CD4-positive, alpha-beta memory T cell (primary cell): ENCODE measurements at places on chromosomes 4 and X. TPM values are rescaled to one million over a fixed set of nuclear protein-coding genes. Genes with fewer than 3 reads are reported as not detected.

The EPGN gene
- not detected for total RNA-seq

The LETM1 gene
- total RNA-seq, result 42.8 TPM

The SH3D19 gene
- total RNA-seq, result 0.11 TPM

The SLC6A14 gene
- not detected for total RNA-seq

DNA sequence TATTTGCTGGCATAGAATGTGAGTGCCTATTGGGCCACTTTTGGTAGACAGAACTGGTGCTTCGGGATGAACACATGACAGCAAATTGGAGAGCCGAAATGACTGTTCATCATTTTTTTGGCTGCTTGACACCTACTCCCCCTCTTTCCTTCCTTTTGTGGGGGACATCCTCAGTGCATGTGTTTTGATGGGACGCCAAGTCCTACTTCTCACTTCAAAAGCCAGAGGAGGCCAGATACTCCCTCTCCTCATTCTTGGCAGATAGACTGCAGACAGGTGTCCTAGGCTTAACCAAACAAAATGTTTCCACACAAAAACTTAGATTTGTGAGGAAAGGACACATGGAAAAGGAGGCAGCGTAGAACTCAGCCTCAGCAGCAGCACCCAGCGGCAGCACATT lies 62.4 kb downstream of the DCHS2 start:
- no peak overlapping the region for H3K27ac ChIP-seq
- no peaks in the 10 kb centered on the region for H3K27me3 ChIP-seq
- H3K36me3 ChIP-seq, result no peaks in the 10 kb centered on the region

DNA sequence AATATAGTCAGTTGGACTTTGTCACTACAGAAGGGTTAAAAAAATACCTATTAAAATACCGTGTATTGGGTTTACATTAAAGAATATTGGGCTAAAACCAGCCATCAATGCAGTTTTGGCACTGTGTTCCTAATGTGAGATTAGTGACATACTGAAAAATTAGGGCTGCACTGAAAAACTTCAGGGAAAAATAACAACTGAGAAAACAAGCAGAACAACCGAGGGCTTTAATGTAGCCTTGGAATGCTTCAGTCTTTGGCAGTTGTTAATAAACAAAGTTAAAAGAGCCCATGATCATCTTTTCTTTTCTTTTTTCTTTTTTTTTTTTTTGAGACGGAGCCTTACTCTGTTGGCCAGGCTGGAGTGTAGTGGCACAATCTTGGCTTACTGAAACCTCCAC lies 12.4 kb downstream of the STAG2 start:
- peaks cover 54% of the 10 kb centered on the region for H3K4me1 ChIP-seq
- H3K27ac ChIP-seq, result no peak overlapping the region
- DNase-seq, result no peak
- H3K36me3 ChIP-seq, result no peaks in the 10 kb centered on the region

DNA sequence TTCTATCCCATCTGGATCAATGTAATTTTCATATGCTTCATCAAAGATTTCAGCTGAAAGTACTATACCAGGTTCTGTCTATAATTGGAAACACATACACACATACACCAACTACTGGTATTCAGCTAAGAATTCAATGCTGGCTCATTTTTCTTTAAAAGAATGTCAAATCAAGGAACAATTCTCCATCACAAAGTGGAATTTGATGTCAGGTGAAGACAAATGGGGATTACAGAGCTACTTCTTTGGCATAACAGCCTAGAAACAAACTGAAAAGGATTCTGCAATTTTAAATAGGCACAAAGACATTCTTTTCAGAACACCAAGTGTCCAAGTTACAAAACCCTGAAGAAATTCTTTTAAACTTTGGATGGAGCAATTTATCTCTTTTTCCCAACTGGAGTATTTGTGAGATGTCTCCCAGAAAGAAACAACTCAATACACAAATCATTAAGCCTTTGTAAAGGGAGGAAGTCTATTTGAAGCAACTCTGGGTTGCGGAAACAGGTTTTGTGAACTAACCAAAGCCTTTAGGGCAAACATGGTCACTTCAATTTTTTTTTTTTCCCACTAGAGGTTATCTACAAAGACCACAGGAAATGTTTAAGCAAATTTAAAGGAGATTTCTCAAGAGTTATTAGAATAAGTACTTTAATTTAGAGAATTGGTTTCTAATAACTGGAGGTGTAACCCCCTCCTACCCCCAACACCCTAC lies 1.9 kb upstream of the FAM9C start:
- peaks cover 60% of the 10 kb centered on the region for H3K4me1 ChIP-seq
- H3K27me3 ChIP-seq, result no peaks in the 10 kb centered on the region
- H3K36me3 ChIP-seq, result no peaks in the 10 kb centered on the region
- no peak overlapping the region for H3K4me3 ChIP-seq
- no peak overlapping the region for H3K27ac ChIP-seq
- no peak for DNase-seq

DNA sequence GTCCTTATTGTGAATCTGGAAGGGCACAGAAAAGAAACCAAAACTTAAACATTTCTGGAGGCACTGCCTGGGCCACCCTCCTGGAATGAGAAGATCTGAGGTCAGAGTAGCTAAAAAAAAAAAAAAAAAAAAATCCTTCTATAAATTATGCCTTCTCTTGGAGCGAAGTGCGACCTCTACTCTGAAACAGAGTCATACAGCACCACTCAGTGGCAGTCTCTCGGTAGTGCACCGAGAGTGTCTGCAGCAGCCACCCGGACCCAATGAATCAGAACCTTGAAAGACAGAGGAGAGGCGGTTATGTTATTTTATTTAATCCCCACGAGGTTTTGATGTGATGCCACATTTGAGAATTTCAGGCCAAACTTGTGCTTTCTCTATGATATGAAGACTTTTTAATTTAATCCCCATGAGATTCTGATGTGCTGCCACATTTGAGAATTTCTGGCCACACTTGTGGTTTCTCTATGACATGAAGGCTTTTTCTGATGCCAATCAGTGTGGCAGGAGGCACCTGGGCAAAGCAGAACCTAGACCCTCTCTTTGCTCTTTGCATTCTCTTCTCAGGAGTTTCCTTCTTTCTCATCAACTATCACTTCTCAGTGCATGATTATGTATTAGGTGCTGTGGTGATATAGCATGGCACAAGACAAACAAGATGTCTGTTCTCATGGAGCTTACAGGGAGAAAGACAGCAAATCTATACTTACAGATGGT lies 5.6 kb upstream of the CT47C1 start:
- peak; percentile 19 for DNase-seq
- no peak overlapping the region for H3K27ac ChIP-seq
- no peaks in the 10 kb centered on the region for H3K36me3 ChIP-seq
- no peaks in the 10 kb centered on the region for H3K27me3 ChIP-seq
- no peaks in the 10 kb centered on the region for H3K4me1 ChIP-seq
